ENCODE measurements at places on chromosomes 16 and 17.

DNA sequence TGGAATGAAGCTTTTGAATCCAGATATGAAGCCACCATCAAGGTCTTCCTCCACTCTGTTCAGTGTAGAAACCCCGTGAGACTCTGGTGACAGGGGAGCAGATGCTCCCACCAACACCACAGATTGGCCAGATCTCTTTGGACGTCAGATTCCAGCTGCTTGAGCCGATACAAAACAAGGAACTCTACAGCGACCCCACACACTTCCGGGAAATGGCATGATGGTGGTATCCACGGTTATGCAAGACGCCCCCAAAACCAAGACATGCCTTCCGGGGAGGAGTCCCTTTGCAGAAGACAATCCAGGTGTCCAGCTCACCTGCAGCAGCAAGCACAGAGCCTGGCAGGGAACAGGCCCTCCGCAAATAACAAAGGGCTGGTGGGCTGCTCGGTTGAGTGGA, 19.8 kb upstream of the PITPNA start:
- DNase-seq: no peak

GRCh38 chr16:70659546-70659945, 13.2 kb downstream of the IL34 start:
- no peak for DNase-seq

DNA sequence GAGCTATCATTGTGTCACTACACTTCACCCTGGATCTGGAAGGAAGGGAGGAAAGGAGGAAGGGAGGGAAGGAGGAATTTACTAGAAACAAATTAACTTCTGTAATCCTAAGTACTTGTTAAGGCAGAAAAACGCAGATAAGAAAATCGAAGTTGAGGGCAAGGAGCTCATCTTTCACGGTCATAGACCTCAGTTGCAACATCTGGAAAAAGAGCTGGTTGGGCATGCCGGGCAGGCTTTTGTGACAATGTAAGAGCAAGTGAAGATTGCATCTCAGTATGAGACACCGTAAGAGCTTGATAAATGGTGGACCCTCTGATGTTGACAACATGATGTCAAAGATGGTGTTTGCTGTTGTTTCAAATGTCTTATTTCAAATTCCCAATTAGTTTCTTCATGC, 721.5 kb downstream of the MAF start:
- DNase-seq: no peak

GRCh38 chr16:17829811-17830210, 359.1 kb upstream of the XYLT1 start:
- DNase-seq: no peak

GRCh38 chr16:14569213-14569612, 60.8 kb downstream of the PARN start:
- DNase-seq: no peak

- no peak for DNase-seq
Observed at GRCh38 chr17:61219460-61219859, 180.2 kb upstream of the TBX2 start.

GRCh38 chr16:67649494-67649931, 4.6 kb downstream of the CARMIL2 start:
- no peak for DNase-seq

DNA sequence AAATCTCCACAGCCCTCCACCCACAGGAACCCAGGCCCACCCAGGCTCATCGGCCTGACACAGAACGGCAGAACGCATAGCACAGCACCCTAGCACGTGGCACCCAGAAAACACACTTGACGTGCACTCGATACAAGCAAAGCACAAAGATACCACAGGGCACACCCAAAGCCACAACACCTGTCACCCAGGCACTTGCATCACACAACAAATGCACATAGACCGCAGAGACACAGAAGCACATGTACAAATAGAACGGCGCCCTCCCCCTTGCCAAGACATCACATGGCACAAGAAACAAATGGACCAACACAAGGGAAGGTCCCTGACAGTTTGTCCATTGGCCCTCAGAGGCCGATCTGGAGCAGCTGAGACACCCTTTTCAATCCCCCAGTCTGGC, 147.7 kb upstream of the WSCD1 start:
- no peak for DNase-seq

DNA sequence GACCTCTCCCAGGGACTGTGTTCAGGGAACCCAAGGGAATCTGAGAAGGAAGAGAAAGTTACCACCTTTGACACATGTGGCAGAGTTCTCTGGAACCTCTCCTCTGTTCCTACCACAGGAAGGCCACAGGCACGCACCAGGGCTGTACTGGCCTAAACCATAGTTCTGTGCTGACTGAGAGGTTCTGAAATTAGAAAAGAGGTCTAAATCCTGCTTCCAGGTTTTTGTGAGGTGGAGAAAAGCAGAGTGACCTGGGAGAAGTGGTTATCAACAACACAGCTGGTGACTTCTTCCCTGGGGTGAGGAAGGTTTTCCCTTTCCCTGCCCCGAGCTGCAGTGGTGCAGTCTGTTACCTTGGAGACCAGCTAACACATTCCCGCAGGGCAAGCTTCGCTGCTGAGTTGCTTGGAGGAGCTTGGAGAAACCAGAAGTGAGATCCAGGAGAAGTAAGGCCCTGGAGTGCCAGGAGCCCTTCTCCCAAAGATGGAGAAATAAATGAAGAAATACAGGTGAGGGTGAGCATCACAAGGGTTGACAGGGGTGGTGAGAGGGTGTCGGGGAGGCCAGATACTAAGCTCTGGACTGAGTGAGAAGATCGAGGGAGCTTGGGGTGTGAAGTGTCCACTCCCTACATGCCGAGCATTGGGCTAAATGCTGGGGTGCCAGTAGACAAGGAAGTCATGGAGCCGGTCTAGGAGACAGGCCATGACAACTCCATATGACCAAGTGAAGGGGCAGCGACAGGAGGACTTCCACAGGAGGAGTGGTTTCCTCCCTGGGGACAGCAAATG, at the start of gene VWA3A:
VWA3A (plus strand) TSS at position 399 of the 791 bp plus-strand sequence; CDS start at position 496, 97 bp downstream.
- peak; percentile 19 for DNase-seq

DNA sequence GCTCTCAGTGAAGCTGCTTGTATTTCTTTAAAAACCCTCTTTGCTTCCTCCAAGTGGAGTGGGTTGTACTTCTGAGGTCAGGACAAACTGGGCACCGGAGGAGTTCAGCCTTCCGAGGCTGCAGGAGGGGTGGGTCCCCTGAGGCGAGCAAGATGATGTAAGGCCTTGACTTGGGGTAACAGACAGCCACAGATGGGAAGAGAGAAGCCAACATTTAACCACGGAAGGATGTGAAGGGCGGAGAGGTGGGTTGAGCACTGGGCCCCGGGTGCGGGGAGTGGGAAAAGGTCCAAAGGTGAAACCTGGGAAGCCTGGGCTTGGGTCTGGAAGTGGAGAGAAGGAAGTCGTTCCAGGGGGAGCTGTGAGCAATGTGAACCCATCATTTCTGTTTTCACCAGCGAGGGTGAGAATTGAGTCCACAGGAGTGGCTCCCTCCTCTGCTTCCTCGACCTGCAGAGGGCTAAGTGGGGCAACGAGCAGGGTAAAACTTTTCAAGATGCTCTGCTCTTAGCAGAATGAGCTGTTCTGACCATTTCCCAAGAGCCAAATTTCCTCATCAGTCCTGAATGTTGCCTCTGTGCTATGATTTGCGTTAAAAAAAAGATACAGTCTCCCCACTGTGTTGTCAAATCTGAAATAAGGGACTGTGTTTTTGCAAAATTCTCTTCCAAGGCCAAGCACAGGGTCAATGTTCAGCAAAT, 137.7 kb upstream of the CRHR1 start:
- peak; percentile 24 for DNase-seq

DNA sequence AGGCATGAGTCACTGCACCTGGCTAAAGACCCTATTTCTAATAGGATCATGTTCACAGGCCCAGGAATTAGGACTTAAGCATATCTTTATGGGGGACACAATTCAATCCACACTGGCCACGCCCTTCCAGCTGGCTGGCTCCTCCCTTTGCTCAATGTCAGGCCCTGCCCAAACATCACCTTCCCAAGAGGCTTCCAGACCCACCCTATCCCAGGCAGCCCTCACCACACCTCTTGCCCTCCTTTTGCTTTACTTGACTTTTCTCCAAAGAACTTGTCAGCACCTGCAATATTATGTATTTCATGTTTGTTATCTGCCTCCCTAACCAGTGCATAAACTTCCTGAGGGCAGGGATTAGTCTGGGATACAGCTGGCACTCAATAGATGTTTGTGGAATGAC, 109.6 kb upstream of the CDH5 start:
- no peak for DNase-seq

GRCh38 chr16:78852081-78852635, 748.4 kb downstream of the MAF start:
- DNase-seq: peak; percentile 10

DNA sequence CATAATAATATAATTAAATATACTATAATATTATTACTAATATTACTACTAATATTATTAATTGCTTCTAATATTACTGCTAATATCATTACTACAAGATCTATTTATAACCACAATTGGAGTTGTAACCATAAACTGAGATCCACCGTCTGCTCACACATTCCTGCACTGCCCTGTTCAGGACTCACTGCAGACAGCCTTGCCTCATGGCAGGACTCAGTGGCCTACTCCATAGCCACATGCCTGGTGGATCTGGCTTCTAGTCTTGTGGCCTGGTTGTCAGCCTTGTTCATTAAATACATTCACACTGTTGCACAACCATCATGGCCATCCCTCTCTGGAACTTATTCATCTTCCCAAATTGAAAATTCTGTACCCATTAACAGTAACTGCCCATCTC, 48.0 kb downstream of the SRL start:
- DNase-seq: no peak

DNA sequence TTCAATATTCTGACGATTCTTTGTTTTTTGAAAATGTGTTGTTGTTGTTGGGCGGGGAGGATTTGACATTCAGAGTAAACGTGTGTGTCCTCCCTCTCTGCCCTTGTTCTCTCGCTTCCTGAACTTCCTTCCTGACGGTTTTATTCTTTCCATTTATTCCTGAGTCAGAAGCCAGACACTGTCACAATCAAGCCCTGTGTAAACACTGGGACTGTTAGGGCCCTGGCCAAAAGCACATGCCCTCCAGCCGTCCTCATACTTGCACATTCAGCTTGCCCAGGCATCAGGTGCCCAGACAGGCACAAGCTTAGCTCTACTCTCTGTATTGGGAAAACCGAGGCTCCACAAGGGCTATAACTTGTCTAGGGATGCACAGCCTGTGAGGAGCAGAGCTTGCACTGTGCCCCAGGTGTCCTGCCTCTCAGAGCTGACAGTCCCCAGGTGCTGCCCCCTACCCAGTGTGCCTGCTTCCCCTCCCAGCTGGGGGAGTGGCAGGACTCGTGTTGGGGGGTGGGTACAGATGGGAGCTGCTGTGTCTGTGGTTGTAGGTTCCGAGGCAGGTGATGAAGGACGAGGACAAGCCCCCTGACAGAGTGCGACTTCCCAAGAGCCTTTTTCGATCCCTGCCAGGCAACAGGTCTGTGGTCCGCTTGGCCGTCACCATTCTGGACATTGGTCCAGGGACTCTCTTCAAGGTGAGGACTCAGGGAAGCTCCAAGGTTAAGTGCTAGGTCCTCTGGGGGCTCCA, 9.7 kb downstream of the ADGRG3 start:
- no peak for DNase-seq

- DNase-seq: peak; percentile 99
Observed at GRCh38 chr17:51046514-51047384, 73.9 kb downstream of the SPAG9 start.

- DNase-seq: no peak
Observed at GRCh38 chr16:14347706-14348105, 276.6 kb downstream of the MRTFB start.

GRCh38 chr16:229731-230281, 557 bp upstream of the LUC7L start:
- DNase-seq: no peak

- DNase-seq: no peak
Observed at GRCh38 chr17:58806046-58806445, 50.4 kb downstream of the PPM1E start.

GRCh38 chr17:77690271-77691161, 268.0 kb upstream of the TNRC6C start:
- DNase-seq: no peak

GRCh38 chr17:2212400-2212981, 91.1 kb downstream of the SMG6 start:
- DNase-seq: peak; percentile 69

GRCh38 chr17:41769346-41769862, 17.1 kb downstream of the JUP start:
- no peak for DNase-seq

DNA sequence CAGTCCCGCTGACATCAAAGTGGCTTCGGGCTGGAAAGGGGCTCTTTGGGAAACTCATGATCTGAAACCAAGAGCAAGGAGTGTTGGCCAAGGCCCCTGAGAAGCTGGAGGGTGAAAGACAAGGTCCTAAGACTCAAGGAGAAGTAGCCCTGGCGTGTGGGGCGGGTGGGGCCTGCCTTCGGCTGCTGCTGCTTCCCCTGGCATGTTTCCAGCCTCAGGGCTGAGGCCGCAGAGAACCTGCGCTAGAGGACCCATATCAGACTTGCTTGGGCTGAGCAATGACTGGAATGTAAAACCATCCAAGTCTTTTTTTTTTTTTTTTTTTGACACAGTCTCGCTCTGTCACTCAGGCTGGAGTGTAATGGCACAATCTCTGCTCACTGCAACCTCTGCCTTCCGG, 67.5 kb upstream of the GCSH start:
- DNase-seq: no peak

GRCh38 chr17:17849845-17850373, 13.1 kb upstream of the SREBF1 start:
- peak; percentile 77 for DNase-seq

GRCh38 chr17:54898576-54898975, 2.1 kb upstream of the TOM1L1 start:
- DNase-seq: no peak

DNA sequence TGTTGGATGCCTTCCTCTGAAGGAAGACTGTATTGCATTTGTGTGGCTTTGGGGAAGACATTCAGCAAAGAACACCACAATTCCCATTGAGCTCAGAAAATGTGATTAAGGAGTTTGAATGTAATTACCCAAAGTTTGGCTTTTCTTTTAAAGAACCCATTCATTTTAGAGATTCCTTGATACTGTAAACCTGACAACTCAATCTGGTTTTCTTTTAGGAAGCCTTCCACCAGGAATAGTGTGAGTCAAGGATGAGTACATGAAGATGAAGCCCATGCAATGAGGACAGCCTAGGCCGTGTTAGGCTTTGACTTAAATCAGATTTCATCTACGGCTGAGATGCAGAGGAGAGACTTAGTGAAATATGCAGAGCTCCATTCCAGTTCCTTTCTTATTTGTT, 271.7 kb upstream of the TBX2 start:
- no peak for DNase-seq

GRCh38 chr17:50218771-50219315, 17.4 kb upstream of the COL1A1 start:
- no peak for DNase-seq

DNA sequence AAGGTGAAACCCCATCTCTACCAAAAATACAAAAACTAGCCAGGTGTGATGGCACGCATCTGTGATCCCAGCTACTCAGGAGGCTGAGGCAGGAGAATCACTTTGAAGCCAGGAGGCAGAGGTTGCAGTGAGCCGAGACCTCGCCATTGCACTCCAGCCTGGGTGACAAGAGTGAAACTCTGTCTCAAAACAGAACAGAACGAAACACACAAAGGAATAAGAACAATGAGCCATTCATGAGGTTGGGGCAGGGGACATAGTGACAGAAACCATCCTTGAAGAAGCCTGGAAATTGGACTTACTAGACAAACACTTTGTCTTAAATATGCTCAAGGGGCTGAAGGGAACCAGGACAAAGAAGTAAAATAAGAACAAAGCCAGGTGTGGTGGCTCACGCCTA, 39.4 kb downstream of the WDR45B start:
- DNase-seq: peak; percentile 78

- DNase-seq: no peak
Observed at GRCh38 chr16:46949241-46949892, 24.1 kb downstream of the DNAJA2 start.

Measured in pons (tissue), 1 donor.